ENCODE measurements at places on chromosomes 5 and 9.

- peaks cover 2% of the 10 kb centered on the region for H3K4me1 ChIP-seq
- no peak for DNase-seq
- H3K27me3 ChIP-seq, result no peaks in the 10 kb centered on the region
- no peak overlapping the region for H3K4me3 ChIP-seq
Observed at GRCh38 chr9:107948086-107948485, 458.5 kb upstream of the KLF4 start.

DNA sequence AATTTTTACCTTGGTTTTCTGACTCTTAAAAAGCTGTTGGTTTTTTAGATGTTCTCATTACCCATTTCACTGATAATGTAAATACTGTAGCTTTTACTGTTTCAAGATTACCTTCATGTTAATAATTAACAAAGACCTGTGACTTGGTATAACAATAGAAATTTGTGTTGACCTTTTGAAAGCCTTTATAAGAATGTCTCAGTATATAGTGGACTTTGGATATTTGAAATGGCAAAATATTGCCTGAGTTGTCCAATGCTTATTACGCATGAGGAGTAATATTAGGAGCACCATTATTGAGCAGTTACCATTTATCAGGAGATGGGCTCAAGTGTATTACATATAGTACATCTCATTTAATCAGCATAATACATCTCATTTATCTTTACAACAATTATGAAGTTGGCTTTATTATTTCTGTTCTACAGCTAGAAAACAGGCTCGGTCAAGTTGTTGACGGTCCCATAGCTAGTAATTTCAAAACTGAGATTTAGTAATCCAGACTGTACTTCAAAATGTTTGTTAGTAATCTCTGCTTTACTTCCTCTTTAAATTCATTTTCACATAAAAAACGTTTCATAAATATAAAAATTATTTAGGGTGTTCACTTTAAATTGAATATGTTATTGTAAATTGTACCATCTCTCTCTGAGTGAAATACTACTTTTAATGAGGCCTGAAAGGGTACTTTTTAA is 50.7 kb upstream of the FKTN start:
- DNase-seq, result no peak
- no peaks in the 10 kb centered on the region for H3K4me1 ChIP-seq
- no peak overlapping the region for H3K27ac ChIP-seq
- H3K36me3 ChIP-seq, result peaks cover 19% of the 10 kb centered on the region
- H3K4me3 ChIP-seq, result no peak overlapping the region
- no peaks in the 10 kb centered on the region for H3K27me3 ChIP-seq

- DNase-seq, result peak; percentile 55
- no peak overlapping the region for H3K27ac ChIP-seq
- H3K27me3 ChIP-seq, result no peaks in the 10 kb centered on the region
- no peak overlapping the region for H3K4me3 ChIP-seq
- no peaks in the 10 kb centered on the region for H3K36me3 ChIP-seq
Observed at GRCh38 chr9:16052146-16052545, 499.3 kb downstream of the CCDC171 start.

- H3K4me1 ChIP-seq, result no peaks in the 10 kb centered on the region
- DNase-seq, result peak; percentile 100
- H3K36me3 ChIP-seq, result no peaks in the 10 kb centered on the region
- no peaks in the 10 kb centered on the region for H3K27me3 ChIP-seq
Observed at GRCh38 chr5:113250341-113250953, 184.3 kb downstream of the TSSK1B start.

Data from mesenchymal stem cell (in vitro differentiated cells and primary cell).